Stimulated activated CD8-positive, alpha-beta memory T cell treated with anti-CD3 and anti-CD28 coated beads, Interleukin-2, amount 100 ng/mL, for 1 hour (primary cell): ENCODE measurements at places on chromosomes 2 and 18.

- DNase-seq: no peak
Measured at GRCh38 chr18:55123361-55123760, 164.1 kb upstream of the CCDC68 start.

DNA sequence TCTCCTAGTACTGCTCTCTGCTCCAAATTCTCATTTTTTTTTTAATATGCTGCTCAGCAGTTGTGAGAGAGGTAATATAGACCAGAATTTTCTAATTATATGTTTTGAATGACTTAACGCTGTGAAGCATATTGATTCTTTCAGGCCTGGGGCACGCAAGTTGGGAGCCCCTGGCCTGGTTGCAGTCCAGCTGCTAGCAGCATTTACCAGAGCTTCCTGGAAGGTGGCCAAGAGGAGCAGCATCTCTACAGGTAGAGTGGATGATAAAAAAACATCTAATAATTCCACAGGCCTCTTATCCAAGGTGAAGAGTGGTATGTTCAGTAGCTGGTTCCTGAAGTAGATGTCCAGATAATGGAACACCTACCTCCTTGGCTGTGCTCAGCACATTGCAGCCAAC lies 7.3 kb upstream of the UGP2 start:
- no peak for DNase-seq

DNA sequence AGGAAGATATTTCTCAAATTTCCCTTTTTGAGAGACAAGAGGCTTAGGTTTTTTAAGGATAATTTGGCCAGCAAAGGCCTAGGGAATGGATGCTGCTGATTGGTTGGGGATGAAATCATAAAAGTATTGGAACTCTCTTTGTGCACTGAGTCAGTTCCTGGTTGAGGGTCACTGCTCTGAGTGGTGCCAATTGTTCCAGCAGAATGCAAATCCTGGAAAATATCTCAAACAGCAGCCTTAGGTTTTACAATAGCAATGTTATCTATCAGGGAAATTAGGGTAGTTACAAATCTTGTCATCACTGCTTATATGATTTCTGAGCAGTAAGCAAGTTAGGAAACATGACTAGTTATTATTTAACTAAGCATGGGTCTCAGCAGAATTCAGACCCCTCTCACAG lies 96.2 kb downstream of the RAD51AP2 start:
- no peak for DNase-seq

DNA sequence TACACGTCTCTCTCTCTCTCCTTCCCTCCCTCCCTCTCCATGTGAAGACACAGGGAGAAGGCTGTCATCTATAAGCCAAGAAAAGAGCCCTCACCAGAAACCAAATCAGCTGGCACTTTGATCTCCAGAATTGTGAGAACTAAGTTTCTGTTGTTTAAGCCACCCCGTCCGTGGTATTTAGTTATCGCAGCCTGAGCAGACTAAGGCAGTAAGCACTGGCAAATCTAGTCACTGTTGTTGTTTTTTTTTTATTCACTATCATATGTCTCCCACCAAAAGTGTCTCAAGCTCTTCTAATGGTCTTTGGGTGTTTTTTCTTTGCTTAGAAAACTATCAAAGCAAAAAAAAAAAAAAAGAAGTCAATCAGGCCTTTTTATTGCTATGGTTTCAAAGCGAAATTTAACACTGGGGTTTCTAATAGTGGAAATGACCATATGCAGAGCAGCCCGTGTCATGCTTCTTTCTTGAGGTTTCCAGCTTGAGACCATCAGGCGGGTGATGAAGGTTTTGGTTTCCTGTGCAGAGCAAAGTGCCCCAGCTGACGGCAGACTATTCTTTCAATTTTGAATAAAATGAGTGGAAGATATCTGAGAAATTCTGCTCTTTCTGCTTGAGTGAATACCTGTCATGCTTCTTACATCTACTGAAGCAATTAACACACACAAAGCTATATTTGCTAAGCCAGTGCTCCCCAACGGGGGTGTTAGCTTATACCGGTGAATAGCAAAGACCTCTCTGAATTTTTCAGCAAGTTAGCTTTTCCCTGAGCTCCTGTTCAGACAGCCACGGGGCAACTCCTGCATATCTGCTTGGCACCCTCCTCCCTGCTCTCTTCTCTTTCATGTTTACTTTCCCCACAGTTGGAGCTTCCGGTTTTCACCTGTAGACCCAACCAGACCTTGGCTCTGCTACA lies 394.1 kb upstream of the ATP5MC3 start:
- DNase-seq: no peak

DNA sequence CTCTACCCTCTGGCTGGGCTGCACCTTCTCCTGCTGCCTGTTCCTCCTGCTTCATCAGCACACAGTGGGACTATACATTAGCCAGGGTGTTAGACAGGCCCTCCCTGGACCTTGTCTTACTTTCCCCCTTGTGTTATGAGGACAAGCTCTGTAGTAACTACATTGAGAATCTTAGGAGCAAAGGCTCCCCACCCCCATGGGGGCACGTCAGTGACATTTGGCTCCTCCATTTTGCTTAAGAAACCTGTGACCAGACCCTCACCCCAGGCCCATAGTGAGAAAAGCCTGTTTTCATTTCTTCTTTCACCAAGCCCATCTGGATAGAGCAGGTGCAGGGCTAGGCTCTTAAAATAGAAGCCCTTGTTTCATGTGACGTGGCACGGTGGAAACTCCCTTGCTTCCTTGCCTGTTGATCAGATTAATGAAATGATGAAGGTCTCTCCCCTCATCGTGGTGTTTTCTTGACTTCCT lies 146.7 kb downstream of the RPIA start:
- DNase-seq: no peak

DNA sequence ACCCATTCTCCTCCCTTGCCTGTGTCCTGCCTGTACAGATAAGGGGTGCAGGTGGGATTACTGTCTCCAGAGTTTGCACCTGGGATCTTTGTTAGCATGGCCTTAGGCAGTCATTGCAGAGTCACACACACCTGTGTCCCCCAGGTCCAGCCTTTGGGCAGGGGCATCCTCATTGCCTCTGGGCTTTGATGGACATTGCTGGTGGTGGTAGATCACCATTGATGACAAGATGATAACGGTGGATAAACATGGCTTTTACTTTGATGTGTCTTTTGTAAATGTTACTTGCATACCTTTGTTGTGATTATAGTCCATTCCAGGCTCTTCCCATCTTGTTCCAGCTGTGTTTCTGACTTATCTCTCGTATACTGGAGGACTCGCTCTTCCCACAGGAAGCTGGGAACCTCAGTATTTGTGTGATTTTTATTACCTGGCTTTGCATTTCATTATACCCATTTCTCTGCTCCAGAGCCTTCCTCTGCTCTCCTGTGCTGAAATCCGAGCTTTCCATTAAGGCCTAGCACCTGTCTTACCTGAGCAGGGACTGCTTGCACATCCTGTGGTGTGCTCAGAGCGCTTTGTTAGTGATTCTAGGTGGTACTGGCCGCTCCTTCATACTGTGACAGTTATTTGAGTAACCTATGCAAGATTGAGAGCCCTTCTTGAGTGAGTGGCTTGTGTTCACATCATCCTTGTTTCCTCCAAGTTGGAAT lies 79.2 kb downstream of the PTPRM start:
- no peak for DNase-seq
